ENCODE measurements at places on chromosomes 4 and X.
A peak's percentile ranks its signal among the peaks of the same experiment; 100 is the strongest.

DNA sequence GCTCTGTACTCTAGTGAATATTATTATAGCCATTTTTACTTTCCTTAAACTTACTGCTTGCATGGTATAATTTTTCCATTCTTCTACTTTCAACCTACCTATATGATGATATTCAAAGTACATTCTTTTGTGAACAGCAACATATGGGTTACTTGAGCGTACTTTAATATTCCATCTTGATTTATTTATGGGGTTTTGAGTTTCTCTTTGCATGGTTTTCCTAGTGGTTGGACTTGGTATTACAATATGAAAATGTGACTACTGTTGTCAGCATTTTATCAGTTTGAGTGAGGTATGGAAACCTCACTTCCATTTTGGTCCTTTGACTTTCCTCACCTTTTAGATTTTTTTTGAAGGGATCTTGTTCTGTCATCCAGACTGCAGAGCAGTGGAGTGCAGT is 35.9 kb downstream of the ADGRG4 start:
- no peak for DNase-seq

- DNase-seq: no peak
Measured at GRCh38 chr4:78599931-78600375, 48.4 kb downstream of the ANXA3 start.

- no peak for DNase-seq
Measured at GRCh38 chr4:143961075-143961474, 55.7 kb upstream of the GYPE start.

- no peak for DNase-seq
Measured at GRCh38 chr4:174394915-174395314, 111.2 kb downstream of the CEP44 start.

GRCh38 chrX:150935467-150935866 is 37.0 kb upstream of the CD99L2 start:
- DNase-seq: no peak

GRCh38 chr4:145840162-145840768 is 98.4 kb downstream of the ZNF827 start:
- peak; percentile 37 for DNase-seq

DNA sequence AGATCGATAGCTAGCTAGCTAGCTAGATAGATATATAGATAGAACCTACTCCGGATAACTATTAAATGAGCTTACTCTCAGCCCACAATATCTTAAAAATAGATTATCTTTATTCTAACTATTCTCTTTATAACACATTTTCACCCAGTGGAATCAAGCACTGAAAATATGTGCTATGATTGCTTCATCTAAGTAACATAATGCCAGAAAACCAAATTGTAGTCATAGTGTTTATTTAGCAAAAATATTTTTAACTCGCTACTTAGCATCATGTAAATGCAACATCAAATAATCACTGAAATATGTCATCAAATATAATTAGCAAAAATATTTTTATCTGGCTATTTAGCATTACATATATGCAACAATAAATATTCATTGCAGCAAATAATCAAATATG is 1.5 kb downstream of the TMEM156 start:
- DNase-seq: no peak

DNA sequence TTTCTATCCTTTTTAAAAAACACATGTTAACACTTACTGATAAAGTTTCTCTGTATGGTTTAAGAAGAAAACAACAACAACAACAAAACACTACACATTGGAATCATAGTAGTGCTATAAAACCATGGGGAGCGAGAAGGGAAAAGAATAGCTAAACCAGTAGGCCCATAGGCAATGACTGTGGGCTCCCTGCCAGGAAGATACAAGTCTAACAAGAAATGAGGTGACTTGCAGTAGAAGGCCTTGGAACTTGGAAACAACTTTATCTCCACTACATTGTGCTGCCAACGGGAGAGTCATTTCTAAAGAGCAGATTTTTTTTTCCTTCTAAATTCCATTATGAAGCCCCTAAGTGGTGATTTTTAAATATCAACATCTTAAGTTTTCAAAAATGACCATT is 78.0 kb downstream of the GPC4 start:
- no peak for DNase-seq

GRCh38 chr4:8589823-8590545 is 2.6 kb upstream of the CPZ start:
- DNase-seq: no peak

DNA sequence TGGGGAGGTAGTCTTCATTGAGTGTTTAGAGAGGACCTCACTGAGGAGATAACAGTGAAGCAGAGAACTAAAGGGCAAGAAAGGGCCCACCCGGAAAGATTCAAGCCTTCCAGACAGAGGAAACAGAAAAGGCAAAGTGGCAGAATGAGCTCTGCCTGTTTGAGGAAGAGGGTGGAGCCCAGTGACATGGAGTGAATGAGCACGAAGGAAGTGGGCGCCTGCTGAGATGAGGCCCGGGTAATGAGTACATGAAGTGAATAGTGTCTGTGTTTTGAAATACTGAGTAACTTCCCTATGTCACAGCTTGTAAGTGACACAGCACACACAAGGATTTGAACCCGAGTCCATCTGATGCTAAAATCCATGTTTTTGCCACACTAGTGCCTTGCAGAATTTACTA is 32.5 kb upstream of the TLR2 start:
- DNase-seq: peak; percentile 78

DNA sequence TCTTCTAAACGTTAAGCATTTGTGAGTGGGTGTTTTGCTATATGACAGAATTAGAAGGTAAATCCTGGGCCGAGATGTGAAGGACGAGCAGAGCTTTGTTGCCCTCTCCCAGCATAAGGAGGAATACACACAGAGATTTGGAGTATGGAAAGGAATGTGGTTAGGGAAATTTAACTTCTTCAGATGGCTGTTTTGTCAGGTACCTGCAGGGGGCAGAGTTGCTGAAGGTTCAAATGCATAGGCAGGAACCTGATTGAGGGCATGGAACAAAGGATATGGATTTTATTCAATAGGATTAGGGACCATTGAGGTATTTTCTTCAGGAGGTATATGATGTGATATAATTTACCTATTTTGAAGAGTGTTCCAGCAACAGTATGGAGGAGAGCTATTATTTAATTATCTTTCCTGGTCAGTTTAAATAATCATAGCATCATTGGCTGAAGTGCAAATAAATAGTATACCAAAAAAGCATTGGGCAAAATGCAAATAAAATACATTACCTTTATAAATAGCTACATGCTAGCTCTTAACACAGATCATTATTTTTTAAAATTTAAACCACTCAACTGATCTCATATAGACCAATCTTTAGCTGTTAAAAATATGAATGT is 143.6 kb downstream of the SLIT2 start:
- peak; percentile 48 for DNase-seq

DNA sequence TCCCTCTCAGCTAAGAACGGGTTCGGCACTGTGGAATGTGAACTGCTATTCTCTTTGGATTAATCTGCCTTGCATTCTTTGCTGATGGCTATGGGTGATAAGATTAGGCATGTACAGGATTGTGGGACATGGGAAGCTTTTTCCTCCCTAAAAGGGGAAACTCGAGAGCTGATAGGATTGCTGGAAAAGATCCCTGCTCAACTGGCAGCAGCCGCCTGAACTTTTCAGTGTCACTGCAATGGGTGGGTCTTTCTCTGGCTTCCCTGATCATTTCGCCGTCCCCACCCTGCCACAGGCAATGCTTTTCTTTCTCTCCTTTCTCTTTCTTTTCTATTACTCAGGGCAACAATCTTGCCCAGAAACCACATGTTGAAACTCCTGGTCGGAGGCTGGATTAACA is 20.5 kb downstream of the PAGE2 start:
- no peak for DNase-seq

DNA sequence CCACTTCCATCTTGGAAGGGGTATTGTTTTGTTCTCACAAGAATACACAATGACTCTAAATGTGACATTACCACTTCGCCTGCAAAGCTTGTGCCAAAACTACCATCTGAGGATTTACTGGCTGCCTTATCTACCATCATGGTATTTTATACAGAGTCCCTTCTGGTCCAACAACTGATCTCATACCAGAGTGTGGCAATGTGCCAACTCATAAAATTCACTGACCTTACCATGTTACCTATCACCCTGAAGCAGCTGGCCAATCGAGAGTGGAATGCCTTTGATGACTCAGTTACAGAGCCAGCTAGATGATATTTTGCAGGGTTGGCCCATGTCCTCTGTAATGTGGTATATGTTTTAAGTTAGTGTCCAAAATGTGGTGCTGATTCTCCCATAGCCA is 3.8 kb upstream of the SERPINA7 start:
- DNase-seq: no peak

- DNase-seq: no peak
Measured at GRCh38 chr4:168221301-168221700, 97.3 kb downstream of the DDX60 start.

- DNase-seq: peak; percentile 41
Measured at GRCh38 chr4:185143601-185143969, 519 bp downstream of the SLC25A4 start.

DNA sequence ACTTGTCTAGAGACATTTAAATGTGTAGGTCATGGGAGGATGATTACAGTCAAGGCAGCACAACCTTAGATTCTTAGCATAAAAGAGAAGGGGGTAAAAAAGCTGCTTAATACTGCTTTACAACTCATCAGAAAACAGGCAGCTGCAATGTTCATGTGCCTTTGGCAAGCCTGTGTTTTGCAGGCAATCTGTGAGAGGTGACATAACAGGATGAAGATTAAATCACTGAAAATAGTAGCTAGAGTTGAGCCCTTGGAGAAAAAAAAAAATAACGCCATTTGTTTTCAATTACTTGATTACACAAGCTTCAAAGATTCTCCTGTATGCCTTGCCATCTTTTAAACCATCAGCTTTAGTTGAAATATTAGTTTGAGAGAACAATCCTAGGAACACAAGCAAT is 847.6 kb upstream of the LCORL start:
- no peak for DNase-seq

- no peak for DNase-seq
Measured at GRCh38 chr4:56480691-56481090, 13.3 kb downstream of the SRP72 start.

DNA sequence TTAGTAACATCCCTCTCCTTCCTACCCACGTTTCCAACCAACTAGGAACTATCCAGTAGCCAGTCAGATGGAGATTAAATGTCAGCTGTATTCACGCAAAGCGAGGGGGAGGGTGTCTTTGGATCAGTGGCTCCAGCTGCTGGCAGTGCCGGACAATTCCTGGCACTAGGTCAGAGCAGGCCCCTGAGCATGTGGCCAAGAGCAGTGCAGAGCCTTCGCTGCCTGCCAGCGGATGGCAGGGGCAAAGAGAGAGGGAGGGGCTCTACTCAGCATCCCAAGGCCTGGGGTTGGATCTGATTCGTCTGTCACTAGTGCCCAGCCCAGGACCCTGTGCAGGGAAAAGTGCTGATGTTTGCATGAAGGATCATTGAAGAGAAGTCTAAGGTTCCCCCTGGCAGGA is 28.7 kb upstream of the JAKMIP1 start:
- no peak for DNase-seq

- DNase-seq: no peak
Measured at GRCh38 chr4:153514001-153514526, 47.9 kb downstream of the TMEM131L start.

GRCh38 chr4:140153718-140154571 is at the start of gene MAML3:
MAML3 (minus strand) TSS chr4:140154184; CDS start chr4:140153327, 857 bp downstream.
- DNase-seq: peak; percentile 90

GRCh38 chr4:93829820-93830687 is 1.5 kb downstream of the ATOH1 start:
- DNase-seq: no peak

DNA sequence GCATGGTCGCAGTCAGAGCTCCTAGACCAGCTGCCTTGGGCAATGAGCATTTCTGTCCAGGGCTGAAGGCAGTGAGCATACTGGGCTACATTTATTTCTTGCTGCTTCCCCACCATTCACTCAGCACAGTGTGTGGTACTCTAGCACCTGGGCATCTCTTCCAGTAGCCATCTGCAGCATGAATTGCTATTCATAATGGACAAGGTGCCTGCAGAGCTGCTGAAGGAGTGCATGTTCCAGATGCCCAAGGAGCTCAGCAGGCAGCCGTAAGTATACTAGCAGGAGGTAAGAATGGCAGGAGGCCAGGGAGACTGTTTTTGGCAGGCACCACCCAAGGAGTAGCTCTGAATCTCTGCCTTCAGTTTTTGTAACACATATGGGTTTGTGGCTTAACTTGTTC is 110.4 kb upstream of the RXFP1 start:
- no peak for DNase-seq

- DNase-seq: no peak
Measured at GRCh38 chr4:100306018-100306417, 115.8 kb upstream of the DDIT4L start.

- peak; percentile 84 for DNase-seq
Measured at GRCh38 chr4:38310446-38311043, 350.3 kb downstream of the PTTG2 start.

DNA sequence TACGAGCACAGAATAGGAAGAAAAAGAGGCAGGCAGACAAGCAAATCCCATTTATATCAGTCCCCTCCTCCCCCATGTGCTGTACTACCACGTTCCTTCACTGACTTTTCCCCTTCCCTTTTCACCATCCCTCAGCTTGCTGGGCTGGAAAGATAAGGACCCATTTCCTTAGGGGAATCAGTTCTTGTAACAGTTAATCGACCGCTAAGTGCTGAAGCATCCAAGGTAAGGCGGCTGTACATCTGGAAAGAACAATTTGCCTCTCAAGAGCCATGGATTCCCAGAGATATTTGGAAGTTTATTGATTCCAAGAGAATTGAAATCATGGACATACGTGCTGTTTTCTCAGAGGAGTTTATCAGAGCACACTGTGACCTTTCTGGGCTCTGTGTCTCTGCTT is 1688.0 kb downstream of the STIM2 start:
- DNase-seq: no peak

DNA sequence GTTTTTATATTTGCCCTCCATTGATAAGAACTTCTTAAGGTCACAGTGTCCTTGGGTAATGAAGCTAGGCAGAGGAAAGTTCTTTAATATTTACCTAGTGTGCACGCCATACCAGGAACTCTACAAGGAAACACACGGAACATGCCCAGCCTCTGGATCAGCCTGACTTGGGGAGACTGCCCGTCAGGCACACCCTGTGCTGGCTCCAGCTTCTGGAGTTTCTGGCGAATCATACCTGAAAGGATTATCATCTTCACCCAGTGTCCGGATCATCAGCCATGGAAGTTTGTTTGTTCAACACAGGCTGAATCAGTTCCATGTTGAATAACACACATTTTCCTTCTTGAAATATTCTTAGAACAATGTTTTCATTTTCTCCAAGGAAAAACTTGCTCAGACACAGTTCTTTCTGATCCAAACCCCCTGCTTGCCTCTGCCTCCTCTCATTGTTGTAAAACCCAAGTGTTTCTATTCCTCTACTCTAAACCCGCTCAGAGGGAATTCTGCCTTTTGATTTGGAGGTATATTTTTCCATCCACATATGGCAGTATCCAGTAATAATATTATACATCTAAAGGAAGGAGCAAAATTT is 176.7 kb downstream of the SHROOM3 start:
- no peak for DNase-seq

DNA sequence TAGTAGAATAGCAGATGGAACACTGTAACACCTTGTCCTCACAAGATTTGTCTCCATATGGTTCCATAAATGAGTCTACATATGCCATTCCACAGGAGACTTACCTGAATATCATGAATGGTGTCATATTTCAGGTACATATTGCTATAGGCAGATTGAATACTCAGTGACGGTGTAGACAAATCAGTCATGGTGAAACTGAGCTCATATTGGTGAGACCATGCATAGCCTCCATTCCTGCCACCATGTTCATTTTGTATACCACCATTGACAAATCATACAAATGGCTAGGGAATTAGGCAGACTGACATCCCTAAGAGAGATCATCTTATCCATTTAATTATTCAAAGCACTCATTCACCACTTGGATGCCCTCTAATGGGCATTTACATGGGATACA is 38.0 kb upstream of the SPP1 start:
- DNase-seq: no peak

Measured in activated CD4-positive, alpha-beta T cell treated with anti-CD3 and anti-CD28 coated beads for 36 hours (primary cell).